ENCODE measurements at places on chromosomes 1 and 21.

GRCh38 chr1:244920911-244921761 lies 56.8 kb upstream of the HNRNPU start:
- no peak for DNase-seq

- DNase-seq, result no peak
These were observed 222.7 kb upstream of the PTBP2 start for GRCh38 chr1:96498744-96499340.

- no peak for DNase-seq
These were observed 75.8 kb upstream of the MCOLN3 start for GRCh38 chr1:85124091-85124490.

- DNase-seq, result no peak
These were observed 764 bp upstream of the SUMO3 start for GRCh38 chr21:44818640-44819011.

DNA sequence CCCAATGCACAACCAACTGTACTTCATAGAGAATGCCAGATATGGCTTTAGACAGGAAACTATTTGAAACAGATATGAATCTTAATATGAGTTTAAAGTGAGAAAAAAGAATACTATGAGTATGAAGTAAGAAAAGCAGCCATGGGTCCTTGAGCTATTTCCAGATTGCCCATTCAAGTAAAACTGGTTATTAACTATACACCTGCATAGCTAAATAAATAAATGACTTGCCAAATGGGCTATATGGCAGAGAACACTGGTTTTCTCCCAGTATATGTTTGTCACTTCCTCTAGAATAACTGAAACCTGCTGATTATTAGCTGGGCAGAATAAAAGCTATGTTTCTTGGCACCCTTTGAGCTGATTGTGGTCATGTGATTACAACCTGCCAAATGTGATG lies 17.0 kb upstream of the CD1C start:
- no peak for DNase-seq

- no peak for DNase-seq
These were observed 36.5 kb downstream of the PIK3CD start for GRCh38 chr1:9687874-9688582.

DNA sequence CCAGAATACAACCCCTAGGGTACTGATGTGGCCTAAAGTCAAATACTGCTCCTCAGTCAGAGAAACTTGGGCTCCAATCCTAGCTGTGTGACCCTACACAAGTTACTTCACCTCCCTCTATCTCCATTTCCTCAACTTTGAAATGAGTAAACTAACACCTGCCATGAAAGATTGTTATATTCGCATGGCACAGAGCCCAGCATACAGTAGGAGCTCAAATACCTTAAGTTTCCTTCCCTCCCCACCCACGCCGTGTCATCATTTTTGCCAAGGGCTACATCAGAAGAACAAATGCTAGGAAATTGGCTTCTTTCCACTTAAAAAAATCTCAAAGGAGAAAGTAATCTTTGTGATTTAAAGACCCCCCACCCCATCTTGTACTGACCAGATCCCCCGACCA lies 22.2 kb upstream of the ZNF362 start:
- no peak for DNase-seq

DNA sequence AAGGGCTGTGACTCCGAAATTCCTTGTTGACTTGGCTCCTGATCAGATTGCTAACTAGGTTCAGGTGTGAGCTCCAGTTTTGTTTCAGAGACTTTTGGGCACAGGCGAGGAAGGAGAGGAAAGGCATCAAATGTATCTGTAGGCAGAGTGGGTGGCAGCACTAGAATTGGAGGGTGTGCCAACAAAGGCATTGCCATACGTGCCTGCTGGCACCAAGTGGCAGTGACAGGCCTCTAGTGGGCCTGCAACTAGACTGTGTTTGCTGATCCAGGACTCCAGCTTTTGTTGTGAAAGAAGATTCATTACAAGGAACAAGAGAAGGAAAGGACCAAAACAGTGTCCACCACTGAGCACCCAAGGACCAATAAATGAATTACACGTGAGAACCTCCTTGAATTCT lies 79.5 kb downstream of the TM2D1 start:
- no peak for DNase-seq

DNA sequence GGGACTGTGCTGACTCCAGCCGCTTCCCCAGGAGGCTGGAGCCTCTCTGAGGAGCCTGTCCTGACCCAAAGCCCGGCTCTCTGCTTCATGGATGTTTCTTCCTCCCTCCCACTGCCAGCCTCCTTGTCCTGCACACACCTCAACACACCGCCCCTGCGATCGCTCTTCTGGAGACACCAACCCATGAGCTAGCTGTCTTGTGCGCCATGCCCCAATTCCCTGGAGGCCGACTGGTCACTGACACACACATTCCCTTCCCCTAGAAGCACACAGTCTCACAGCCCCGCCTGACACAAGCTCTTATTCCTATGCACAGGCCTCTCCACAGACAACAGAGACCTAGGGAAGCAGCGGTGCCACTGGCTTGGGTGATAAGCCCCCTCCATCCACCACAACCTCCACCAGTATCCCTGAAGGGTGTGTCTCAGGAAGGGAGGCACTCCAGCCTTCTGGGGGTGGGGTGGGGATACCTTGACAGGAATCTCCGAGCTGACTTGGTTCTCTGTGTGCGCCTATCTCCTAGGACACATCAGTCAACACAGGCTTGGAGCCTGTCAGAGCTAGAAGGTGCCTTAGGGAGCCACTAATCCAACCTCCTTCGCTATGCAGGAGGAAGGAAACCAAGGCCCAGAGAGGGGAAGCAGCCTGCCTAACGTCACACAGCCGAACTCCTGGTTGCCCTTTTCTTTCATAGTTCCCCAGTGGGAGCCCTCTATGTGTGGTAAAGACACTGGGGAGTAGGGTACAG lies 31.1 kb downstream of the AHDC1 start:
- no peak for DNase-seq

GRCh38 chr21:46555225-46555617 lies 49.7 kb downstream of the S100B start:
- DNase-seq, result no peak

- DNase-seq, result no peak
These were observed 9.7 kb downstream of the ADGRL4 start for GRCh38 chr1:78996791-78997190.

DNA sequence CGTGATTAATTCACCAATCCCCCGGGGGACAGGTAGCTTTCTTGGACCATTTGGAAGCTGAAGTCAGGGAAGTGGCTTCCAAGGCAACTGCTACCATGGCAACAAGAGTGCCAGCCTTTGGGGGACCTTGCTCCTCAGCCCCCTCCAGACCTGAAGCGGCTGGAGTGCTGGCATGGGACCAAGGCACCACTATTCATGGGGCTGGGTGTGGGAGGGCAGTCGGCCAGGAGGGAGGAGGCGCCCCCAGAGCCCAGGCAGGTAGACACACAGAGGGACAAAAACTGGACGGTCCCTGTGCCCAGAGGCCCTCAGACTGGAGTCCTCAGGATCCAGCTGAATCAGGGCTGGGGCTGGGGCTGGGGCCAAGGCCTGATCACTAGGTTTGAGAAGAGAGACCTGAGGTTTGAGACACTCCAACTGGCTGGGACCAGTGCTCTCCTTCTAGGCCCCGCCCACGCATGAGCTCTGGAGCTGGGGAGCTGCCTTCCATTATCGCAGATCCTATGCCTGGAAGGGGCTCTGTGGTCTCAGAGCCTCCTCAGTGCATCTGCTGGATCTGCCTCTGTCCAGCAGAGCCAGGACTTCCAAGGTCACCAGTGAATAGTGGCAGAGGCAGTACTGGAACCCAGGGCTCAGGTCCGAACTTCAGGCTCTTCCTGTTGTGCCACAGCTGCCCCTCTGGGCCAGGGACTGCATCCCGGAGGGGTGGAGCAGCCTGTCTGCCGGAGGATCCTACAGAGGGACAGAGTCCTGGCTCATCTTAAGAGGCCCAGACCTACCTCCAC lies 3.3 kb upstream of the KNCN start:
- DNase-seq, result no peak

GRCh38 chr1:180674603-180675530 lies 43.0 kb downstream of the XPR1 start:
- DNase-seq, result no peak

DNA sequence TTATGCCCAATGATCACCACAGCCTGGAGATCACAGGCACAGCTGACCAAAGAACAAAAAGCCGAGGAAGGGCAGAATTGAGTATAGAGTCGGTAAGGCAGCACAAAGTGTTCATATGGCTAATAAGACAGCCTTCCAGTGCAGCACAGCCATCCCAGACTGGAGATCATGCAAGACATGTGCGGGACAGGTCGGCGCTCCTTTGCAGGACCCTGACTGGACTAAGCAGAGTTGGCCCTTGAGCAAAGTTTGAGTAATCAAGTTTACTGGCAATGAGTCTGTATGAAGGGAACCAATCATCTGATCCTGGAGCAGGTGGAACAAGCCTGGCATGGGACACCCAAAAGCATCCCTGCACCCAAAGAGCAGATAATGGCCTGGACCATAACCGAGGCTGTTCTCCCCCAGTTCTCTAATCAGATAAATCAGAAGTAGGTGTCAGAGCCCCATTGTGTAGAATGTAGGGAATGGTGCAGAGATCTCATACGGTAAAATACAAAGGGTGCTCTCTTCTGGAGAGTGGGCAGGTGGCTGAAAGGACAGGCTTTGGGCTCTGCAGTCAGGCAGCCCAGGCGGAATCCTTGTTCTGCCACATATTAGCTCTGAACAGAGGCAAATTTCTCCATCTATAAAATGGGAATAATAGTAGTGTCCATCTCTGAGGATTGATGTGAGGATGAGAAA lies 10.7 kb upstream of the DNASE2B start:
- no peak for DNase-seq

DNA sequence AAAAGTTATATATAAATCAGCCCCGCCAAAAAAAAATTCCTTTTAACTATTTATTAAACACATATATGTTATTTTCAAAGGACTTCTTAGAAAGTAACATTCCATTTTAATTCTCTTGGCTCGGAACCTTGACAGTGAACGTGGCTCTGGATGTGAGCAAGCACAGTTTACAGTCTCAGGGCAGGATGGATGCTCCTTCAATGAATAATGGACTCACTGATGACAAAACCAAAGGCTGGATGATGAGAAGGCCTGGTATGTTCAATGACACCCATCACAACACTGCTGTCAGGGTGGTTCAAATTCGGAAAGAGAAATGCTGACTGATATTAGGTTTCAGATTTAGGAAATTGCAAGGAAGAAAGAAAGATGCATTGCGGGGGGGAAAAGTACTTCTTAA lies 148.8 kb downstream of the SIPA1L2 start:
- no peak for DNase-seq

Measured in BJ (cell line).